ENCODE measurements at places on chromosomes 3 and 15.

DNA sequence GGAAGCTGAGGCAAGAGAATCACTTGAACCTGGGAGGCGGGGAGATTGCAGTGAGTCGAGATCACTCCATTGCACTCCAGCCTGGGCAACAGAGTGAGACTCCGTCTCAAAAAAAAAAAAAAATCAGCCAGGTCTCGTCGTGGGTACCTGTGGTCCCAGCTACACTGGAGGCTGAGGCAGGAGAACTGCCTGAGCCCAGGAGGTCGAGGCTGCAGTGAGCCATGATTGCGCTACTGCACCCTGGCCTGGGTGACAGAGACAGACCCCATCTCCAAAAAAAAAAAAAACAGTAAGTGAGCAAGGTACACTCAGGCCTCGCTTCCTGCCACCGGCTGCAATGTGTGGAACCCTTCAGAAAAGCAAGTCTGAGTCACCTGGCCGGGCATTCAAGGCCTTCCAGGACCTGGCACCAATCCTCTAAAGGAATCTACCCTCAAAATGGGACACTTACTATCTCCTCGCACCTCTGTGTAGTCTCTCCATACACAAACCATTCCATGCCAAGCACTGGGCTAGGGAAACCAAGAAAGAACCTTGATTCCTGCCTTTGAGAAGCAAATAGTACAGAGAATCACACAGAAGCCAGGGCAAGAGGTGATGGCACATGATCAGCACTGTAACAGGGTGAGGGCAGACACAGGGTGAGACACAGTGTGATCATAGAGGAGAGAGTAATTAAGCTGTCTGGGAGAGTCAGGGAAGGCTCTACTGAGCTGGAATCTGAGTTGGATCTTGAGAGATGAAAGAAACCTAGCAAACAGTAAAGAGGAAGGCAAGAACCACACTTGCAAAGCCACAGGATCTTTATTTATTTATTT is 9.7 kb downstream of the SCAMP2 start:
- no peak for DNase-seq

GRCh38 chr3:128278761-128279600 is 125.7 kb downstream of the EEFSEC start:
- no peak for DNase-seq

GRCh38 chr3:187342255-187342654 is 25.9 kb upstream of the RTP4 start:
- no peak for DNase-seq

GRCh38 chr3:165502707-165503106 is 306.5 kb upstream of the SLITRK3 start:
- no peak for DNase-seq

GRCh38 chr15:90173372-90173771 is 27.8 kb upstream of the SEMA4B start:
- DNase-seq, result no peak

- DNase-seq, result no peak
Measured at GRCh38 chr15:47473832-47474231, 243.5 kb upstream of the SEMA6D start.

DNA sequence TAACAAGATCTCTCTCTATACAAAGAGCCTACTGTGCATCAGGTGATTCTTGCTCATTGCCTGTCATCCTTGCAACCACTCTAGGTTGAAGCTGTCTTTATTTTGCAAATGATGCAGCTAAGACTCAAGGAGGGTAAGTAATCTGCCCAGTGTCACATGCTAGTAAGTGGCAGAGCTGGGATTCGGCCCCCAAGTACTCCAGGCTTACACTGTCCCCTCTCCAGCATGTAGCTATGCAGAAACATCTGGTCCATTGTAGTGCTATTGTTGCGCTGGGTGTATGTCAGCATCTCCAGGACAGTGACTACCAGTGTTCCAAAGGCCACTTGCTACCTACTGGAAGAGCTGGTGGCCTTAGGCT is 248.9 kb downstream of the SLCO3A1 start:
- no peak for DNase-seq

DNA sequence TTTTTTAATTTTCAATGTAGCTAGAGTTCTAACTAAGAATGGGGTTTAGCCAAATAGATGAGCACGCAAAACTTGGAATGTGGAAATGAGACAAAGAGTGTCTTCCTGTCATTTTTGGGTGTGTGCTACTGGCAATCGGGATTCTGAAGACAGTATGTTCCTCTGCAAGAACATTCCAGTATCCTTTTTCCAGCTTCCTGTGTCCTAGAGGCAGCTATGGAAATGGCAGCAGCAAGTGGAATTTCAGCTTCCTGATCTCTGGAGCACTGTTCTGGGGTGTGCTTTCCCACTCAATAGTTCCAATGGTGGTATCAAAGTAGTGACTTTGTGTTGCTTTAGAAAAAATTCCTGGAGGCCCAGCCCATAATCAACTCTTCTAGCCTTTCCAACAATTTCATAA is 642.9 kb upstream of the KCNMB2 start:
- no peak for DNase-seq

- no peak for DNase-seq
Measured at GRCh38 chr3:41106691-41107090, 92.6 kb upstream of the CTNNB1 start.

GRCh38 chr15:51736751-51737521 is 519 bp downstream of the LYSMD2 start:
- DNase-seq, result peak; percentile 39

DNA sequence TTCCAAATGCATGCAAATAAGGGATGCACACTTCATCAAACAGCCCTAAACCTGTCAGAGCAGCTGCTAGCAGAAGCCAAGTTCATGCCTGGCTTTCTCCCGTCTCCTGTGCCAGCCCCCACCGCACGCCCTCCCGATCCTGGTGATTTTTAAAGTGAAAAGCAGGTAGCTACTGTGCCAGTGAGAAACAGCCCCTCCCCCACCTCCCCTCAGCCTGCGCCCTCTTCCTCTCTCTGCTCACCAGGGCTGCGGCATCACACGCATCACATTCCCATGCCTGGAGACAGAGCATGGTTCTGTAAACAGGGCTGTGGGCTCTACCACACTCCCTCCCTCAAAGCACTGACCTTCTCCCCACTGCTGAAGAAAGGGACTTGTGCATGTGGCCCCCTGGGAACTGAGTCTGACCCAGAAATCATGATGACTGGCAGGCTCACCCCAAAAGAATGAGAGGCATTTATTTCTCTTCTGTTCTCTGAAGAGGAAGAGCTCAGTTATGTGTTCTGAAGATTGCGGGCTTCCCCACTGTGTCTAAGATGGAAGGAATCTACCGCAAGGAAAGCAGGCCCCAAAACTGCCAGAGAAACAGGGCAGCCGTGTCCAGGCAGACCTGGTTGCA is 14.5 kb upstream of the SLC6A1 start:
- no peak for DNase-seq

- no peak for DNase-seq
Measured at GRCh38 chr3:59235634-59236012, 185.8 kb upstream of the CFAP20DC start.

DNA sequence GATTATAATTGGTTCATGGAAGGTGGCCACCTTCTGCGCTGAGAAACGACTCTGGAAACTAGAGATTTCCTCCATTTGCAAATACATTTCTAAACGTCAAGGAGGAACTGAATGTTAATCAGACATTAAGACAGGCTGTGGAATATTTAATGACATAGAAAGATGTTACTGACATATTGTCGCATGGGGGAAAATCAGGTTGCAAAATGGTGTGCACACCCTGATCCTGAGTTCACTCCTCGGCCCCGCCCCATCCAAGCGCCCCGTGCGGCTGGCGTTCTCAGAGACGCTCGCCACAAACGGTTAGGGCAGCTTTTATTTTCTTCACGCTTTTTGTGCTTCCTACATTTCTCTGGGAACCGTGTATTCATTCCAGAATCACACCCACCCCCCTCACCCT is 10.7 kb downstream of the H1-8 start:
- no peak for DNase-seq

DNA sequence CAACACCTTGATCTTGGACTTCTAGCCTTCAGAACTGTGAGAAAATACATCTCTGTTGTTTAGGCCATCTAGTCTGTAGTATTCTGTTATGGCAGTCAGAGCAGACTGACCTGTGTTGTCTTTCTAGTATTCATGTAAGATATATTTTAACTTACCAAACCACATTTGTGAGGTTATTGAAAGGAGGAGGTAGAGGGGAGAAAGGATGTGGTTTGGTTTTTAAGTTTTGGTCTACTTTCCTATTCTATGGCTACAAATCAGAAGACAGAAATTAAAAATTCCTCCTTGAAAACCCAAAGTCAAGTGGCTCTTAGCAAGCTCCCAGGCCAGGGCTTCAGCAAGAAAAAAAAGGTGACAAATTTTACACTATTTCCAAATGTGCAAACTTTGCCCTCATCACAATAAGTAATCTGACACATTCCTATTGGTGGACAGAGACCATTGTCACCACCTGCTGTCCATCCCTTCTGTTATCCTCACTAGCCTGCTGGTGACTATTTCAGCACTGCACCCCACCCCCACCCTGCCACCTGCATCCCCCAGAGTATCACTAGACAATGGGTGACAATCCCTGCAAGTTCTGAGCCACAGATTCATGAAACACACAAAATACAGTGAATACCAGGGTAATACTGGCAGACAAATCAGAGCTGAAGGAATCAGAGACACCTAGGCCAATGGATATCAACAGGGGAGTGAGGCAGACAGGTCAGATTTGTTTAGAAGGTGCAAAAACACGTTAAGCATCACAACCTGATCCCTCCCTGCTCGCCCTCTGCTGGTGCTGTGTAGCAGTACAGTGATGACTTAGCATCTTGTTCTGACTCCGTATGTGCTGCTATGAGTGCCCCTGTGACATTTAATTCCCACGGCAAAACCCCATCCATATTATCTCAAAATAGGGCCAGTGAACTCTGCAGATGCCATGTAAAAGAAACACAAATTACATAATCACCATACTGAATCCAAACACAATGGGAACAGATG is 79.0 kb upstream of the DCLK3 start:
- peak; percentile 19 for DNase-seq

DNA sequence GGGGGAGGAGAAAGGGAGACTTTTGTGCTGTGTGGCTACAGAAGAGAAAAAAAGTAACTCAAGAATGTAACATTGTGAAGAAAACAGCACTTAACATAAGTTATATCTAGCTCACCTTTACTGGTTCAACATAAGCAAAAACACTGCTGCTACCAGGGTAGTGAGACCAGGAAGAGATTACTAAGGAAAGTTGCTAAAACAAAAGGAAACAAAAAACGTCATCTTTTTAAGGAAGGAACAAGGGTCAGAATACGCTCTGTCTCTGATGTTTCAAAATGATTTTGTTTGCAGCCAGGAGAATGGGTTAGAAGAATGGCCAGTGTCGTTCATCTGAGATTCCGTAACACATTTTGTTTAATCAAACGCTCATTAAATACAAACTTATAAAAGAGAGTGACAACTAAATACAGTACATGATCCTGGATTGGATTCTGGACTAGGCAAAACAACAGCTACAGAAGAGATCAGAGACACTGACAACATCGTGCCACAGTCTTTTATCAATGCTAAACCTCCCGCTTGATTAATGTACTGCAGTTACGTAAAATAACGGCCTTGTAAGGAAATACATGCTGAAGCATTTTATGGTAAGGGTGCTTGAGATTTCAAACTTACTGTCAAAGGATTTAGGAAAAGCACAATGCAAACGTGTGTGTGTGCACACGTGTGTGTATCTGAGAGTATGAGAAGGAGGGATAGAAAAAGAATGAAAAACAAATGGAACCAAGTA is 67.7 kb downstream of the FOXP1 start:
- DNase-seq, result no peak

GRCh38 chr3:191240486-191240885 is 41.4 kb downstream of the OSTN start:
- no peak for DNase-seq
